ENCODE measurements at places on chromosomes 1 and 21.

- DNase-seq, result no peak
These were observed 1037.2 kb upstream of the B3GALT2 start for GRCh38 chr1:194223596-194223995.

GRCh38 chr1:229325853-229326487 lies 16.9 kb downstream of the CCSAP start:
- no peak for DNase-seq

DNA sequence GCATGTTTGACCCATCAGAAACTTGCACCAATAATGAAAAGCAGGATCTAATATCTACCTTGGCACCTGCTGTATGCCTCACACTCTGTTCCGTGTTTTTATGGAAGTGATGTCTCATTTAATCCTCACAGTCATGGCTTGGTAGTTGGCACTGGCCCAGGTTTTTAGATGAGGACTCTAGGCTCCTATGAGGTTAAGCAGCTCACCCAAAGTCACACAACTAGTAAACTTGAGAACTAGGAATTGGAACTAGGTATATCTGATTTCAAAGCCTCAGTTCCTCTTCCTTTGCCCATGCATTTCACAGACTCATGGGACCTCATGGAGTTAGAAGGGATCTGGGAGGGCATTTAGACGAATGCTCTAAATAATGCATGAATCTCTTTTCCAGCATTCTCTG lies 21.3 kb upstream of the TARBP1 start:
- no peak for DNase-seq

DNA sequence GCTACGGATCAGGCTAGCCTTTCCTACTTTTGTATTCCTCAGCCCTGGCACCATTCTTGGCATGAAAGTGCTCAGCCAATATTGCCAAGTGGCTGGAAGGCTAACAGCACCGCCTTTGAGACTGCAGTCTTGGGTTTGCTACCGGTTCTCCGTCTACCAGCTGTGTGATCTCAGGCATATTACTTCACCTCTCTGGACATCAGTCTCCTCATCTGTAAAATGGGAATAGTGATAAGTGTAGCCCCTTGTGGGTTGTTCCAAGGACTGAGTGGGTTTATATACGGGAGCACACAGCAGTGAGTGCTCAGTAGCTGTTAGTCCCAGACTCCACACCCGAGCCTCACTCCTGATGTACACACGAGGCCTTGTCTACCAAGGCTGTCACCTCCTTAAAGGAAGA lies 13.7 kb downstream of the TFAP2E start:
- no peak for DNase-seq

DNA sequence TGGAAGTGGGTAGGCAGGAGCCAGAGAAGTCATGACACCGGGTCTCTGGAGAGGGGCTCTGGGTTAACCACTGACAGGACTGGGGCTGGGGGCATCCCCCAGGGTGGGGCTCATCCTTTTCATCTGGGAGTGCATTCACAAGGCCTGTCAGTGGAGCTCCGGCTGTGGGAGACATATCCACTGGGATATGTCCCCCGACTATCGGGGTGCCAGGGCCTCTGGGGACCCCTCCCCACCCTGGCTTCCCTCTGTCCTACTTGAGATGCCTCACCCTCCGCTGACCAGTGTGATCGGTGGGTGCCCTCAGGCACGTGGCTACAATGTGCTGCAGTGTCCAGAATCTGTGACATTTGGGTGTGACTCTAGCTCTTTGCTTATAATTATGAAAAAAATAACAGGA lies 92.3 kb upstream of the CD34 start:
- DNase-seq, result no peak

- no peak for DNase-seq
These were observed 17.7 kb upstream of the LRRN2 start for GRCh38 chr1:204703268-204703664.

- peak; percentile 93 for DNase-seq
These were observed 2.8 kb upstream of the IGSF8 start for GRCh38 chr1:160101037-160101716.
